ENCODE measurements at places on chromosomes 6 and 20. TPM values are rescaled to one million over a fixed set of nuclear protein-coding genes. Genes with fewer than 3 reads are reported as not detected.
A peak's percentile ranks its signal among the peaks of the same experiment; 100 is the strongest.

DNA sequence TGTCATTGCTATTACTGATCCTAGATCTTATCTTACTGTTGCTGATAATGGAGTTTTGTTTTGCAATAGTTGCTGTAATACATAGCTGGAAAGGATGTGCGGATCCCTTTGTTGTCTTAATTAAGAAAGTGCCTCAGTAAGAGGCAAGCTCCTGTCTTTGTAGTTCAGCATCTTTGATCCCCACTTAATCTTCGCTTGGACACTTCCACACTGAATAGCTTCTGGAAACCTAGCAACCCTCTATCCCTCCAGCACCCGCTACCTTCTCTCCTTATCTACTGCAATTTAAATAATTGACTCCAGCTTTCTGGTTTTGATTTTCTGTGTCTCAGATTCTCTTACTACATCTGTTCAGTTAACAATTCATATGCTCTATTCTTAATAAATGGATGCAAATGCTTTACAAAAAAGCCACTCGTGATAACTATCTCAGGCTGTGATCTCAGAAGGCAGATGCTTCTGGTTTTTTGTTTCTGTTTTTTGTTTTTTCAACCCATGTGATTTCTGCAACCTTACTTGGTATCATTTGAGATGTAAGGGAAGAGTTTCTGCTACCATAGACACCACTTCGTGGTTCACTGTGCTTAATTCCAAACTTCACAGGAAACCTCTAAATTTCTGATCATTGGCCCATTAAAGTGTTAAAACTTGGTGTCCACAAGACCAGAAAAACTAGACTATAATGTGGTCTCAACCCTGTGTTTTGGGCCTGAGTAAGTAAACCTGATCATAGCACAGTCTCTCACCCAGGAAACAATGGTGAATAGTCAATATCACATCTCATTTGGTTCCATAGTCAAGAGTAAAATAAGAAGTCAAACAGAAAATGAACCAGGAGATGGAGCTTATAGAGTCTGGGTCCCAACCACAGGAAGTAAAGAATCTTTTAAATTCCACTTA is 352.1 kb upstream of the SOX4 start:
- no peaks in the 10 kb centered on the region for H3K27me3 ChIP-seq
- H3K4me3 ChIP-seq = no peak overlapping the region
- no peak overlapping the region for H3K27ac ChIP-seq

DNA sequence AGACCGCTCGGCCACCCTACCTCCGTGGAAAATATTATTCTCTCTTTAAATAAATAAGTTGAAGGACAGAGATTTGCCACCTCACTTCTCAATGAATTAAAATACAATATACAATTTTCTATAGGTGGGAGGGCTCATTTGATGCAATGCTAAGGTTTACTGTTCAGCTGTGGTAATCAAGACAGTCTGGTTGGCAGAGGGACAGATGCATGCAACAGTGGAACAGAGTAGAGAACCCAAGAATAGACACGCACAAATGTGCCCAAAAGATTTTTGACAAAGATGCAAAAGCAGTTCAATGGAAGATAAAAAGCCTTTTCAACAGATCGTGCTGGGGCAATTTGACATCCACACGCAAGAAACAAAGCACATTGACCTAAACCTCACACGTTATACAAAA is 145.2 kb downstream of the CEBPB start:
- H3K4me3 ChIP-seq = no peak overlapping the region
- H3K4me1 ChIP-seq = peaks cover 50% of the 10 kb centered on the region
- H3K27ac ChIP-seq = no peak overlapping the region
- no peak for DNase-seq
- no peaks in the 10 kb centered on the region for H3K27me3 ChIP-seq

The CENPW gene
- 35.0 TPM for total RNA-seq

The SNAP25 gene
- not detected for total RNA-seq

GRCh38 chr6:129382916-129383315 is 327.1 kb downstream of the ARHGAP18 start:
- no peaks in the 10 kb centered on the region for H3K4me1 ChIP-seq
- no peaks in the 10 kb centered on the region for H3K36me3 ChIP-seq

GRCh38 chr20:32484958-32485769 is 100.0 kb downstream of the NOL4L start:
- H3K27me3 ChIP-seq = peaks cover 37% of the 10 kb centered on the region
- peak overlapping the region; percentile 75 for H3K4me3 ChIP-seq
- no peak overlapping the region for H3K27ac ChIP-seq
- peaks cover 8% of the 10 kb centered on the region for H3K4me1 ChIP-seq

The BTNL2 gene
- total RNA-seq = not detected

DNA sequence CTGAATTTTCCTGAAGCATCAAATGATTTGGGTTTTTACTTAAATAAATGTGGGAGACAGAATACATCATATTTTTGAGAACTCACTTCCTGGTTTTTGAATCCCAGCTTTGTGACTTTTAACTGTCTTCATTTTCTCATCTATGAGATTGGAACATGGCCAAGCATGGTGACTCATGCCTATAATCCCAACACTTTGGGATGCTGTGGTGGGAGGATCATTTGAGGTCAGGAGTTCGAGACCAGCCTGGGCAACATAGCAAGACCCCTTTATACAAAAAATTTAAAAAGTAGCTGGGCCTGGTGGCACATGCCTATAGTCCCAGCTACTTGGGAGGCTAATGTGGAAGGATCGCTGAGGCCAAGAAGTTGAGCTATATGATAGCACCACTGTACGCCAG is 122.3 kb downstream of the QKI start:
- H3K27ac ChIP-seq = no peak overlapping the region
- peaks cover 28% of the 10 kb centered on the region for H3K4me1 ChIP-seq
- H3K27me3 ChIP-seq = no peaks in the 10 kb centered on the region
- peak; percentile 57 for DNase-seq

- DNase-seq = peak; percentile 86
- H3K4me3 ChIP-seq = no peak overlapping the region
- H3K36me3 ChIP-seq = no peaks in the 10 kb centered on the region
- H3K27me3 ChIP-seq = no peaks in the 10 kb centered on the region
- H3K27ac ChIP-seq = no peak overlapping the region
Observed at GRCh38 chr6:11011787-11012234, 32.3 kb downstream of the ELOVL2 start.

The HLA-DPA1 gene
- total RNA-seq = not detected

DNA sequence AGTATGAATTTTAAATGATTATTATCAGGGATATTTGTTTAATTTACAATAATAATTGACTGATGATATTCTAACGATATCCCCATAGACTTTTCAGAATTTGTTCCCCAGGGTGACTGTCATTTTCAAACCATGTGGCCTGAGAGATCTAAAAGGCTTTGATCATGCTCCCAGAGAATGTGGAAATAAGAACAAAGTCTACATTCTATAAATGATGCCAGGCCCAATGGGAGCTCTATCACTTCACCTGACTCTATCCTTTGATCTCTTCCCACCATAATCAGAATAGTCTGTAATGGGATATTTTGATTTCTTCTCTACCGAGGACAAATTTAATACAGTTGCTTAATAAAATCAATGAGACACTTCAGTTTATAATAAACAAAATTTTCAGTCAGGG is 483.4 kb upstream of the IRAK1BP1 start:
- H3K4me3 ChIP-seq = no peak overlapping the region
- H3K27me3 ChIP-seq = no peaks in the 10 kb centered on the region
- no peaks in the 10 kb centered on the region for H3K36me3 ChIP-seq
- DNase-seq = no peak
- H3K27ac ChIP-seq = no peak overlapping the region

The C20orf144 gene
- total RNA-seq = 0.12 TPM

The KCNK16 gene
- not detected for total RNA-seq

GRCh38 chr20:52983726-52984450 is 11.7 kb downstream of the TSHZ2 start:
- no peak overlapping the region for H3K27ac ChIP-seq

The RIMS4 gene
- not detected for total RNA-seq

DNA sequence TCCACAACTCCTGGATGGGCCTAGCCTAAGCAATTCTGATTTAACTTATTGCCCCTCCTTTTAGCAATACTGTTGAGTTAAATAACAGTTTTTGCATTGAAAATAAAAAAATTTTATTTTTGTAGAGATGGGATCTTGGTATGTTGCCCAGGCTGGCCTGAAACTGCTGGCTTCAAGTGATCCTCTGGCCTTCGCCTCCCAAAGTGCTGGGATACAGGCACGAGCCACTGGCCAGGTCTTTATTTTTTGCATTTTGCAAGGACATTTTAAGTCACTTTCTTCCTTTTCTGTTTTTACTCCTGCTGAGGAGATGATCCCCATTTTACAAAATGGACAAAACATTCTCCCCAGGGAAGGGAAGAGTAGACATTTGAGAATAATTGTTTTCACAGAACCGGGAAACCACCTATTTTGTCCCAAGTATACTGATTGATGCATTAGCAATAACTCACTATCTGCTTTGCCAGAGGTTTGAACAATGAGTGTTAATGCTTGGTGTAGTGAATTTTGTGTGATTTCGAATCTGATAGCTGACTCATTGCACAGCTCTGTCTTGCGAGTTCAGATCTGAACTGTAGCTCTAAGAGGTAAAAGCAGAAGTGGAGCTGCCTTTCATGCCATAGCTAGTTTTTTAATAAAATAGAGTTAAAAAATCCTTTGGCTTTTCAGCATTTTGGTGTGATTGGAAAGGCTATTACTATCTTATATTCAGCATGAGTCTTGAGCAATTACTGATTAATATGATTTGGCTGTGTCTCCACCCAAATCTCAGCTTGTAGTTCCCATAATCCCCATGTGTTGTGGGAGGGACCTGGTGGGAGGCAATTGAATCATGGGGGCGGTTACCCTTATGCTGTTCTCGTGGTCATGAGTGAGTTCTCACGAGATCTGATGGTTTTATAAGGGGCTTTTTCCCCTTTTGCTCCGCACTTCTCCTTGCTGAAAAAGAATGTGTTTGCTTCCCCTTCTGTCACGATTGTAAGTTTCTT is 20.9 kb downstream of the IGF2R start:
- peaks cover 19% of the 10 kb centered on the region for H3K36me3 ChIP-seq
- H3K4me1 ChIP-seq = peaks cover 23% of the 10 kb centered on the region
- H3K4me3 ChIP-seq = no peak overlapping the region
- peak; percentile 32 for DNase-seq
- H3K27me3 ChIP-seq = no peaks in the 10 kb centered on the region

- no peaks in the 10 kb centered on the region for H3K27me3 ChIP-seq
- H3K4me1 ChIP-seq = peaks cover 8% of the 10 kb centered on the region
- no peak overlapping the region for H3K4me3 ChIP-seq
- H3K27ac ChIP-seq = no peak overlapping the region
- DNase-seq = peak; percentile 77
Observed at GRCh38 chr6:17584241-17584803, 15.8 kb upstream of the FAM8A1 start.

The OR10C1 gene
- not detected for total RNA-seq

The TCF15 gene
- not detected for total RNA-seq

The HLA-DQB1 gene
- not detected for total RNA-seq

GRCh38 chr6:168314948-168315347 is 4.6 kb downstream of the DACT2 start:
- H3K4me3 ChIP-seq = no peak overlapping the region
- no peaks in the 10 kb centered on the region for H3K4me1 ChIP-seq
- H3K36me3 ChIP-seq = no peaks in the 10 kb centered on the region
- peak; percentile 72 for DNase-seq
- H3K27ac ChIP-seq = no peak overlapping the region

DNA sequence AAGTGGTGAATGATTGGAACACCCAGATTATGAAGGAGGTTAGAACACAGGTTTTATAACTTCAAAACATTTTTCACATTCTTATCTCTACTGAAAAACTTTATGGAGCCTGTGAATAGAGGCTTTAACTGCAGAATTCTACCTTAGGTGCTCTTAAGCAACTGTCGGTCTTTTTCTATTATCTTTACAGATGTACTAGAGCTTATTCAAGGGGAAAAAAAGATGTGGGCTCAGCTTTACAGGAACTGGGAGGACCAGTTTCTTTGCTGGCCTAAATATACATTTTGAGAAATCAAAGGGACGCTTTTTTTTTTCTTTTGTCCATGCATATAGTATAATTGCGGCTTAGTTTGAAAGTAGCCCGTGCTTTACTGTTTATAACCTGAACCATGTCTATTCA is 58.9 kb downstream of the UST start:
- no peak overlapping the region for H3K4me3 ChIP-seq
- DNase-seq = no peak
- H3K4me1 ChIP-seq = peaks cover 9% of the 10 kb centered on the region

DNA sequence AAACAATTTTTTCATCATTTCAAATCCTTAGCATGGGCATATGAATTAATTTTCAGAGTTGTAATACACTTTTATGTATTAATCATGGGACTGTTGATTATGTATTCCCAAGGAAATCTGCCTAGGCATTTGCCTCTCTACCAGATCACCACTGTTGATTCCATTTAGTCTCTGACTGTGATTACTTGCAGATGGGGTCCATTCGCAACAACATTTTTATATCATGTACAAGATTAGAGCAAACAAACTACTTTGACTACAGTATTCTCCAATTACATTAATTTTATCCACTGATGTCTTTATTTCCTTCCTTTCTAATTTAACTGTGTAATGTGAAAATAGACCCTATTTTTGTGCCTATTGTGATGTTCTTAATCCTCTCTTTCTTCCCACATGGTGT is 831.4 kb upstream of the SLC35B3 start:
- H3K27ac ChIP-seq = no peak overlapping the region
- no peak overlapping the region for H3K4me3 ChIP-seq
- no peaks in the 10 kb centered on the region for H3K36me3 ChIP-seq
- no peak for DNase-seq
- no peaks in the 10 kb centered on the region for H3K4me1 ChIP-seq
- no peaks in the 10 kb centered on the region for H3K27me3 ChIP-seq

GRCh38 chr6:150250826-150251225 is 108.0 kb downstream of the PPP1R14C start:
- no peaks in the 10 kb centered on the region for H3K27me3 ChIP-seq
- peaks cover 22% of the 10 kb centered on the region for H3K36me3 ChIP-seq
- H3K27ac ChIP-seq = peak overlapping the region; percentile 95
- H3K4me1 ChIP-seq = peaks cover 42% of the 10 kb centered on the region

- peak overlapping the region; percentile 73 for H3K27ac ChIP-seq
- H3K4me3 ChIP-seq = peak overlapping the region; percentile 84
- peaks cover 23% of the 10 kb centered on the region for H3K4me1 ChIP-seq
- DNase-seq = peak; percentile 36
- H3K27me3 ChIP-seq = no peaks in the 10 kb centered on the region
Observed at GRCh38 chr6:18389479-18389878, 2.3 kb downstream of the RNF144B start.

DNA sequence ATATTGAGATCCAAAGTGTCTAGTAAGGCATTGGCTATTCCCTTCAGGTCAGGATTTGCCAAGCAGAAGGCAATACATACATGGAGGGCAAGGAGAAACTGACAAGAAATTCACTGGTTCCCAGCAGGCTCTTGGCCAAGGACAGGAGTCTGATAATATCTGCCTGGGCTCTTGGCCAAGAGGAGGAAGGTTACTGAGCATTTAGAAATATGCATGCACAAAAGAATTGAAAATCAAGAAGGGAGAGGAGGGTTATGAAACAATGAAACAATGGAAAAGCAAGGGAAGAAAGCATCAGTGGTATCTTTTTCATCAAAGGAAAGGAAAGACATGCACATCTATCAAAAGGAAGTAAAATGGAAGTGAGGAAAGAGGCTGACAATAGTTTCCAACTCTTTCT is 42.4 kb downstream of the ARHGAP18 start:
- no peaks in the 10 kb centered on the region for H3K27me3 ChIP-seq
- H3K27ac ChIP-seq = no peak overlapping the region
- no peak overlapping the region for H3K4me3 ChIP-seq
- H3K36me3 ChIP-seq = no peaks in the 10 kb centered on the region
- DNase-seq = peak; percentile 84

GRCh38 chr6:74598462-74599393 is 607.1 kb downstream of the COL12A1 start:
- H3K36me3 ChIP-seq = no peaks in the 10 kb centered on the region
- peak; percentile 40 for DNase-seq
- peak overlapping the region; percentile 36 for H3K27ac ChIP-seq
- peaks cover 20% of the 10 kb centered on the region for H3K4me1 ChIP-seq
- H3K4me3 ChIP-seq = no peak overlapping the region
